ENCODE measurements at places on chromosomes 5 and 9.

GRCh38 chr9:119167267-119167666, 202.0 kb downstream of the BRINP1 start:
- no peaks in the 10 kb centered on the region for H3K27me3 ChIP-seq
- H3K4me1 ChIP-seq, result no peaks in the 10 kb centered on the region
- no peaks in the 10 kb centered on the region for H3K36me3 ChIP-seq
- no peak overlapping the region for H3K4me3 ChIP-seq
- no peak for DNase-seq
- no peak overlapping the region for H3K27ac ChIP-seq

GRCh38 chr9:2157277-2158110, 142.3 kb downstream of the SMARCA2 start:
- H3K27me3 ChIP-seq, result no peaks in the 10 kb centered on the region
- peak overlapping the region; percentile 91 for H3K4me3 ChIP-seq
- peaks cover 36% of the 10 kb centered on the region for H3K4me1 ChIP-seq
- H3K36me3 ChIP-seq, result peaks cover 11% of the 10 kb centered on the region
- peak; percentile 49 for DNase-seq

- no peak overlapping the region for H3K27ac ChIP-seq
- H3K27me3 ChIP-seq, result no peaks in the 10 kb centered on the region
- no peak overlapping the region for H3K4me3 ChIP-seq
- no peak for DNase-seq
- no peaks in the 10 kb centered on the region for H3K36me3 ChIP-seq
Measured at GRCh38 chr5:167261309-167262100, 1029.9 kb upstream of the WWC1 start.

GRCh38 chr5:78077369-78078068, 217.0 kb downstream of the AP3B1 start:
- H3K36me3 ChIP-seq, result peaks cover 5% of the 10 kb centered on the region
- no peak overlapping the region for H3K27ac ChIP-seq
- no peaks in the 10 kb centered on the region for H3K27me3 ChIP-seq

GRCh38 chr5:74567411-74567995, 73.0 kb downstream of the ENC1 start:
- H3K4me1 ChIP-seq, result peaks cover 2% of the 10 kb centered on the region
- H3K27ac ChIP-seq, result no peak overlapping the region
- H3K27me3 ChIP-seq, result peaks cover 45% of the 10 kb centered on the region
- no peak for DNase-seq
- no peak overlapping the region for H3K4me3 ChIP-seq
- H3K36me3 ChIP-seq, result no peaks in the 10 kb centered on the region

GRCh38 chr9:137880160-137880975, 2.8 kb downstream of the CACNA1B start:
- no peaks in the 10 kb centered on the region for H3K4me1 ChIP-seq
- no peaks in the 10 kb centered on the region for H3K36me3 ChIP-seq
- peaks cover 9% of the 10 kb centered on the region for H3K27me3 ChIP-seq
- H3K27ac ChIP-seq, result no peak overlapping the region
- no peak overlapping the region for H3K4me3 ChIP-seq
- no peak for DNase-seq

DNA sequence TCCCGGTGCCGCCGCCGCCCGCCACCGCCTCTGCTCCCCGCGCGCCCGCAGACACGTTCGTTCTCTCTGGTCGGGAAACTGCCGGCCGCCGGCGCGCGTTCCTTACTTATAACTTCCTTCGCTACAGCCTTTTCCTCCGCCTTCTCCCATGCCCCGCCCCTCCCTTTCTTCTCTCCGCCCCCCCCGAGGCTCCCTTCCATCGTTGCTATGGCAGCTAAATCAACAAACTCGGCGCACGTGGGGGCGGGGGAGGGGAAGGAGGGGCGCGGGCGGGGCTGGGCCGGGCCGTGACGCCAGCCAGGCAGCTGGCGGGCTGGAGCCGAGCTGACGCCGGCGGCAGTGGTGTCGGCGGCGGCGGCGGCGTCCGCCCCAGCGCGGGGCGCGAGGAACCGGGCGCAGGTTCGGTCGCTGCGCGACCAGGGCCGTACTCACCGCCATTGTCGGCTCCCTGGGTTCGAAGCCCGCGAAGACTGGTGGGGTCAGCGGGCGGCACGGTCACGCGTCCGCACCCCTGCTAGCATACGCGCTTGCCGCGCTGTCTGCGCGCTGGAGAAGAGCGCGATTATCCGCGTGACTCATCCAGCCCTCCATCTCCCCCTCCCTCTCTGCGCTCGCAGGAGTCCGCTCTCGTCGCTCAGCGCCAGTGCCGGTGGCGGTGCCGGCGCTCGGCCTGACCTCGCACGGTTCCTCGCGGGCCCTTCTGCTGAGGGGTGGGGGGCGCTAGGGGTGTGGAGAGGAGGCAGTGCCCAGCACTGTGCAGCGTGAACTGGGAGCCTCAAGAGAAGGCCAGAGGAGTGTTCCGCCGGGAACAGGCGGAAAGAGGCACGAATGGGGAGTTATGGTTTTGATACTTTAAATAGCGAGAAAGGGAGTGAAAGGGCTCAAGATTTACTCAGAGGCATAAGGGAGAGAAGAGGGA, at the start of gene KLF4:
Gene KLF4, minus strand, starts transcription at position 83 of the 919 bp plus-strand sequence. CDS start 597 bp downstream, outside the sequence.
- peaks cover 12% of the 10 kb centered on the region for H3K4me1 ChIP-seq
- no peaks in the 10 kb centered on the region for H3K36me3 ChIP-seq
- DNase-seq, result peak; percentile 73
- H3K27me3 ChIP-seq, result peaks cover 74% of the 10 kb centered on the region

DNA sequence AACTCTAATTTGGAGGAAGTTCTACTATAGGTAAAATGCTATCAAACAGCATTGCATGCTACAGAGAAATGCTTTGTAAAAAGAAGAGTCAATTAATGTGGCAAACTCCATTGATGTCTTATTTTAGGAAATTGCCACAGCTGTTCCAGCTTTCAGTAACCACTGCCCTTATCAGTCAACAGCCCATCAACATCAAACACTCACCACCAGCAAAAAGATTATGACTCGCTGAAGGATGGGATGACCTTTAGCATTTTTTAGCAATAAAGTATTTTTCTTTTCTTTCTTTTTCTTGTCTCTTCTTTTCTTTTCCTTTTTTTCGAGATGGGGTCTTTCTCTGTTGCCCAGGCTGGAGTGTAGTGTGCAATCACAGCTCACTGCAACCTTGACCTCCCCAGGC, 26.0 kb downstream of the CRHBP start:
- H3K36me3 ChIP-seq, result no peaks in the 10 kb centered on the region
- DNase-seq, result no peak
- peaks cover 2% of the 10 kb centered on the region for H3K27me3 ChIP-seq
- H3K27ac ChIP-seq, result no peak overlapping the region

DNA sequence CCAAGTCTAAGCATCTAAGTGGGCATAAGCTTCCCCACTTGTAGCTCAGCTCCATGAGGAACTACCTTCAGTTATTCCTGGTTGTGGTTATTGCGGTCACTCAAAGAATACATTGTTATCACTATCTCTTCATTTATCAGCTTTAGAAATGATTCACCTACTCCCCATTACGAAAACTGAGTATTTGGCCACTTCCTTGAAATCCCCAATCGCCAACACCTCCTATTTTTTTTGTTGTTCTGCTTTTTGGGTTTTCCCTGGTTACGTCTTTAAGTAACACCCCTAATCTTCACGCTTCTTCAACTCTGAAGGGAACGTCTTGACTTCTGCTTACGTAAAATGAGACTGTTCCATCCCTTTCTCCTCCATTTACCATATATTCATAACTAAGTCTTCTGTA, 20.7 kb downstream of the MAPK9 start:
- no peak overlapping the region for H3K4me3 ChIP-seq
- no peaks in the 10 kb centered on the region for H3K4me1 ChIP-seq
- H3K27me3 ChIP-seq, result no peaks in the 10 kb centered on the region
- DNase-seq, result no peak
- H3K36me3 ChIP-seq, result peaks cover 66% of the 10 kb centered on the region
- H3K27ac ChIP-seq, result no peak overlapping the region

DNA sequence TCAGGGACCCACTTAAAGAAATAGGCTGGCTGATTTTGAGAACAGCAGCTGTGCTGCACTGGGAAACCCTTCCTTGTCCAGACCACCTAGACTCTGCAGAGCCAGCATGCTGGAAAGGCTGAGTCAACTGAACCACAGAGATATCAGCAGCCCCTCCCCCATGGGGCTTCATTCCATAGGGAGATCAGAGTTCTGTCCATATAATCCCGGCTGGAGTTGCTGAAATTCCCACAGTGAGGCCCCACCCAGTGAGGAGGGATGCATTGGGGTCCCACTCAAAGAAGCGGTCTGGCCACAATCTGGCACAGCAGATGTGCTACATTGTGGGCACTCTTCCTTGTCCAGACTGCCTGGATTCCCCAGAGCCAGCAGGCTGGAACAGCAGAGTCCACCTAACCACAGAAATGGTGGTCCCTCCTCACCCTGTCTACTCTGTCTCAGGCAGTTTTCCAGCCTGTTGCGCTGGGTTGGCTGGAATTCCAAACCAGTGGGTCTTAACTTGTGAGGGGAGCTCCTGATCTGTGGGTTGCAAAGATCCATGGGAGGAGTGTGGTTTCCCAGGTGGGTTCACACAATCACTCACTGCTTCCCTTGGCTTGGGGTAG, 127.1 kb downstream of the RNF180 start:
- no peak overlapping the region for H3K4me3 ChIP-seq
- H3K27me3 ChIP-seq, result no peaks in the 10 kb centered on the region
- H3K27ac ChIP-seq, result no peak overlapping the region
- no peaks in the 10 kb centered on the region for H3K4me1 ChIP-seq

GRCh38 chr9:113885183-113886025, 9.3 kb downstream of the ZNF618 start:
- H3K27me3 ChIP-seq, result peaks cover 2% of the 10 kb centered on the region
- no peak for DNase-seq
- H3K4me1 ChIP-seq, result peaks cover 16% of the 10 kb centered on the region
- H3K36me3 ChIP-seq, result peaks cover 1% of the 10 kb centered on the region
- peak overlapping the region; percentile 14 for H3K27ac ChIP-seq

GRCh38 chr5:139910036-139910435, 114.4 kb downstream of the PSD2 start:
- DNase-seq, result no peak
- H3K27ac ChIP-seq, result no peak overlapping the region
- peaks cover 2% of the 10 kb centered on the region for H3K27me3 ChIP-seq
- no peaks in the 10 kb centered on the region for H3K36me3 ChIP-seq
- no peak overlapping the region for H3K4me3 ChIP-seq
- no peaks in the 10 kb centered on the region for H3K4me1 ChIP-seq

DNA sequence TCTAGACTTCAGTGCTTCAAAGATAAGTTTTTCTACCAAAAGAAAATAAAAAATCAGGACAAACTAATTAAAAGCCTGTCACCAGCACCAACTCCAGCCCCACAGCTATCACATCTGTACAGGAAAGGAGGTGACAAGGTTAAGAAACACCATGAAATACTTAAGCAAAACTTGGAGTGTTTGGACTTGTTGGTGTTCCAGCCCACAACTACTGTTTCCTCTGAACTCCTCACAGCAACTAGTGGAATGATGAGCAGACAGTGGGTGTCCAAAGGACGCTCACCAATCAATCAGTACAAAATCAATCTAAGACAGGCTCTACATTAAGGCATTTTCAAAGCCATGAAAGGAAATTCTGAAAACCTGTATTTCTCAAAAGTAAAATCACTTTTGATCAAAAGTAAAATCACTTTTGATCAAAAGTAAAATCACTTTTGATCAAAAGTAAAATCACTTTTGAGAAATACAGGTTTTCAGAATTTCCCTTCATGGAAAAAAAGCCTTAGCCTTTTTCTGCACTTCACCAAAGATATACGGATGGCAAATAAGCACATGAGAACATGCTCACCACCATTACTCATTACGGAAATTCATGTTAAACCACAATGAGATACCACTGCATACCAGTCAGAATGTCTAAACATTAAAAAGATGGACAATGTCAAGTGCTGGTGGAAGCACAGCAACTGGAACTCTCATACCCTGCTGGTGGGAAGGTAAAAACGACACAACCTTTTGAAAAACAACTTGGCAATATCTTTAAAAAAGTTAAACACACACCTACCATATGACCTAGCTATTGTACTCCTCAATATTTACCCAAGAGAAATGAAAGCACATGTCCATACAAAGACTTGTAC, 79.7 kb downstream of the MED27 start:
- no peak for DNase-seq
- H3K36me3 ChIP-seq, result peaks cover 6% of the 10 kb centered on the region
- H3K27me3 ChIP-seq, result no peaks in the 10 kb centered on the region
- no peak overlapping the region for H3K27ac ChIP-seq

GRCh38 chr9:87336407-87336806, 161.3 kb upstream of the DAPK1 start:
- H3K36me3 ChIP-seq, result no peaks in the 10 kb centered on the region
- H3K27me3 ChIP-seq, result peaks cover 30% of the 10 kb centered on the region
- no peak for DNase-seq
- H3K4me1 ChIP-seq, result peaks cover 3% of the 10 kb centered on the region
- H3K27ac ChIP-seq, result no peak overlapping the region

- no peaks in the 10 kb centered on the region for H3K27me3 ChIP-seq
- no peak overlapping the region for H3K27ac ChIP-seq
- H3K4me1 ChIP-seq, result no peaks in the 10 kb centered on the region
- H3K4me3 ChIP-seq, result no peak overlapping the region
Measured at GRCh38 chr5:116265471-116265870, 180.6 kb downstream of the COMMD10 start.

- no peak within 1 kb of the TSS for H3K27ac ChIP-seq
- peaks cover 3% of the 10 kb centered on the region for H3K4me1 ChIP-seq
- peak within 1 kb of the TSS; percentile 81 for H3K4me3 ChIP-seq
- peak; percentile 19 for DNase-seq
- H3K36me3 ChIP-seq, result no peaks in the 10 kb centered on the region
Measured at GRCh38 chr5:172454358-172455086, at the start of gene SH3PXD2B. Gene SH3PXD2B (minus strand): TSS chr5:172454525. CDS start chr5:172454352, 173 bp downstream.

GRCh38 chr5:96037128-96037527, 75.5 kb upstream of the ELL2 start:
- no peak overlapping the region for H3K4me3 ChIP-seq
- no peak for DNase-seq
- no peaks in the 10 kb centered on the region for H3K4me1 ChIP-seq
- no peaks in the 10 kb centered on the region for H3K36me3 ChIP-seq
- no peak overlapping the region for H3K27ac ChIP-seq
- H3K27me3 ChIP-seq, result no peaks in the 10 kb centered on the region

- no peak overlapping the region for H3K27ac ChIP-seq
- no peaks in the 10 kb centered on the region for H3K4me1 ChIP-seq
- no peaks in the 10 kb centered on the region for H3K27me3 ChIP-seq
- no peak for DNase-seq
Measured at GRCh38 chr5:53334431-53334941, 145.9 kb upstream of the FST start.

DNA sequence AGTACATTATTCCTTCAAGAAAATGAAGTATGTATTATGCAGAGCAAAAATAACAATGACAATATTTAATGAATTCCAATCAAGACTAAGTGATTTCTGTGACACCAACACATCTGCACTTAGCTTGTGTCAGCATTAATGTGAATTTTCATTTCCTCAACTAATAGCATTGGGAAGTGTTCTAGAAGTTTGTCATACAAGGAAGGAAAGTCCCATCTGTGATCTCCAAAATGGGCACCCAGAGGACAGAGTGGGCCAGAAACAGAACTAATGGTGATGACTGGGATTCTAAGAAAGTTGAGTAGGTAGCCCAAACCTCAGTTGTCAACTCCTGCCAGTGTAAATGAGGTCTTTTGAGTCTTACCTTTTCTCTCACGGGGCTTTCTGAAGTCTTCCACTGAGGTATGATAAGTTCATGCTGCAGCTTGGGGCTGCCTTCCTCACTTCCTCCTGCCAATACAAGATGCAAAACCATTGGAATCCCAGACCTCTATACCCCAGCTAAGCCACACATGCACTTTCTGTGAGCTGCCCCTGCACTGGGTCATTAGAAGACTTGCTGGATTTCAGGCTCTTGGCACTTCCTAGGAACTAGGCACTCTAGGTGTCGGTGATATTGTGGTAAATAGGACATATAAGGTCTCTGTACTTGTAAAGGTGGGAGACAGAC, 4.9 kb downstream of the ADAM19 start:
- peaks cover 47% of the 10 kb centered on the region for H3K4me1 ChIP-seq
- DNase-seq, result no peak
- peaks cover 82% of the 10 kb centered on the region for H3K36me3 ChIP-seq
- H3K4me3 ChIP-seq, result peak overlapping the region; percentile 99

GRCh38 chr9:115941561-115942315, 211.9 kb upstream of the PAPPA start:
- no peak for DNase-seq
- no peaks in the 10 kb centered on the region for H3K27me3 ChIP-seq
- no peak overlapping the region for H3K27ac ChIP-seq
- H3K4me1 ChIP-seq, result no peaks in the 10 kb centered on the region
